ENCODE measurements at places on chromosomes 6 and 20. TPM values are rescaled to one million over a fixed set of nuclear protein-coding genes. Genes with fewer than 3 reads are reported as not detected.

The SOX18 gene
- 186 TPM for total RNA-seq

The COL12A1 gene
- 150 TPM for total RNA-seq

The ECT2L gene
- total RNA-seq, result 0.30 TPM

The EGFL8 gene
- total RNA-seq, result 20.7 TPM

The CALHM5 gene
- total RNA-seq, result 11.5 TPM

The TRIM10 gene
- not detected for total RNA-seq

The BTNL2 gene
- total RNA-seq, result not detected

The KCNQ5 gene
- 4.4 TPM for total RNA-seq

The FUCA2 gene
- total RNA-seq, result 34.1 TPM

The SLC13A3 gene
- 5.1 TPM for total RNA-seq

The CD109 gene
- 26.1 TPM for total RNA-seq

The MUCL3 gene
- not detected for total RNA-seq

The FLRT3 gene
- 0.75 TPM for total RNA-seq

The TSPO2 gene
- not detected for total RNA-seq

The MAPK13 gene
- total RNA-seq, result 10.1 TPM

The MEI4 gene
- not detected for total RNA-seq

The HLA-DRB5 gene
- total RNA-seq, result 127 TPM

The TCF15 gene
- total RNA-seq, result 0.58 TPM

The RIPOR2 gene
- total RNA-seq, result 16.1 TPM

The SIRPD gene
- total RNA-seq, result 0.42 TPM

The SLC17A1 gene
- total RNA-seq, result not detected

The RIN2 gene
- total RNA-seq, result 67.0 TPM

The SLC16A10 gene
- 12.2 TPM for total RNA-seq

The NHLRC1 gene
- 0.94 TPM for total RNA-seq

The MARCKS gene
- total RNA-seq, result 75.6 TPM

The PAK5 gene
- total RNA-seq, result 0.33 TPM

The SEL1L2 gene
- total RNA-seq, result not detected
